Skeletal muscle tissue (tissue), 5 donors: ENCODE measurements at places on chromosomes 2 and 18. TPM values are rescaled to one million over a fixed set of nuclear protein-coding genes. Genes with fewer than 3 reads are reported as not detected.

PLGLB2 gene
- 2.1 TPM for total RNA-seq

KCTD1 gene
- 3.7 TPM for total RNA-seq

DOK6 gene
- total RNA-seq = 3.1 TPM

VSNL1 gene
- total RNA-seq = 2.1 TPM

HOXD1 gene
- 0.52 TPM for total RNA-seq

C2orf78 gene
- not detected for total RNA-seq

ZNF892 gene
- total RNA-seq = 4.7 TPM

BABAM2 gene
- 24.0 TPM for total RNA-seq

ARHGAP15 gene
- total RNA-seq = 33.9 TPM

BMP10 gene
- total RNA-seq = not detected

NEU2 gene
- not detected for total RNA-seq

TNFAIP6 gene
- total RNA-seq = 13.0 TPM

MYO3B gene
- total RNA-seq = under 0.01 TPM

RNPEPL1 gene
- 15.7 TPM for total RNA-seq

PTPRM gene
- 68.9 TPM for total RNA-seq

GAD1 gene
- 0.52 TPM for total RNA-seq

C1GALT1C1L gene
- 1.0 TPM for total RNA-seq

ERLEC1 gene
- 44.9 TPM for total RNA-seq

COLEC12 gene
- total RNA-seq = 39.1 TPM

C2orf15 gene
- not detected for total RNA-seq

MAPRE3 gene
- 3.7 TPM for total RNA-seq

LCT gene
- total RNA-seq = not detected

LTBP1 gene
- total RNA-seq = 78.8 TPM

UXS1 gene
- 17.7 TPM for total RNA-seq

REG1B gene
- total RNA-seq = not detected

DNAH6 gene
- 1.0 TPM for total RNA-seq

WNT10A gene
- total RNA-seq = not detected

TRIM43 gene
- total RNA-seq = not detected

MYCN gene
- 7.3 TPM for total RNA-seq

LRRC30 gene
- 9.4 TPM for total RNA-seq

RELCH gene
- 30.3 TPM for total RNA-seq

CIB4 gene
- not detected for total RNA-seq

SGPP2 gene
- not detected for total RNA-seq

IGFBP5 gene
- 260 TPM for total RNA-seq

MLPH gene
- total RNA-seq = not detected

KCNG2 gene
- 0.52 TPM for total RNA-seq

TSPYL6 gene
- total RNA-seq = not detected

SPATA3 gene
- total RNA-seq = not detected

CPO gene
- total RNA-seq = not detected

SLC39A6 gene
- total RNA-seq = 35.5 TPM

FBXO36 gene
- 2.1 TPM for total RNA-seq

SUCLG1 gene
- total RNA-seq = 126 TPM

PDCD1 gene
- total RNA-seq = not detected

UNC80 gene
- total RNA-seq = 2.1 TPM

HDAC4 gene
- 23.5 TPM for total RNA-seq

CFC1 gene
- not detected for total RNA-seq

GRB14 gene
- 5.7 TPM for total RNA-seq

TMEM182 gene
- 152 TPM for total RNA-seq

FAM168B gene
- 57.4 TPM for total RNA-seq

UCN gene
- 1.0 TPM for total RNA-seq

CABYR gene
- 3.1 TPM for total RNA-seq

DSC3 gene
- under 0.01 TPM for total RNA-seq

CD302 gene
- 9.9 TPM for total RNA-seq

ITGB6 gene
- 17.2 TPM for total RNA-seq

MAP4K3 gene
- total RNA-seq = 59.5 TPM
